ENCODE measurements at places on chromosomes 7 and 10.

- no peak for DNase-seq
These were observed 16.7 kb downstream of the WDR91 start for GRCh38 chr7:135194494-135195095.

- DNase-seq, result no peak
These were observed 55.8 kb downstream of the CDHR3 start for GRCh38 chr7:106018566-106019469.

- no peak for DNase-seq
These were observed 26.4 kb upstream of the ZCCHC24 start for GRCh38 chr10:79471776-79472175.

- no peak for DNase-seq
These were observed 56.3 kb upstream of the ZEB1 start for GRCh38 chr10:31262672-31263071.

DNA sequence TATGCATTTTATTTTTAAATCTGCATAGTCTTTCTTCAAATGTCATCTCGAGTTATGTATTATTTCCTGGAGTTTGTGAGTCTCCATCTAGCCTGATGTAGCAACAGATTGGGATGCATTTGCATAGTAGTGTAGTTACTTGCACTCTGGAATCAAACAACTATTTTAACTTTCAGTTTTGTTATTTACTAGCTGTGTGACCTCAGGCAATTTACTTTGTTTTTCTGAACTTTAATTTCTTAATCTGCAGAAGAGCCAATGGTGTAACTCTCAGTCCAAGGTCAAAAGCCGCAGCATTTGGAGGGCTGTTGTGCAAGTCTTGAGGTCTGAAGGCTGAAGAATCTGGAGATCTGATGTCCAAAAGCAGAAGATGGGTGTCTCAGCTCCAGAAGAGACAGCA lies 175.8 kb upstream of the SORCS1 start:
- DNase-seq, result no peak

GRCh38 chr10:69232252-69232651 lies 12.1 kb downstream of the HKDC1 start:
- no peak for DNase-seq

GRCh38 chr7:132333301-132333700 lies 243.0 kb downstream of the PLXNA4 start:
- DNase-seq, result no peak

DNA sequence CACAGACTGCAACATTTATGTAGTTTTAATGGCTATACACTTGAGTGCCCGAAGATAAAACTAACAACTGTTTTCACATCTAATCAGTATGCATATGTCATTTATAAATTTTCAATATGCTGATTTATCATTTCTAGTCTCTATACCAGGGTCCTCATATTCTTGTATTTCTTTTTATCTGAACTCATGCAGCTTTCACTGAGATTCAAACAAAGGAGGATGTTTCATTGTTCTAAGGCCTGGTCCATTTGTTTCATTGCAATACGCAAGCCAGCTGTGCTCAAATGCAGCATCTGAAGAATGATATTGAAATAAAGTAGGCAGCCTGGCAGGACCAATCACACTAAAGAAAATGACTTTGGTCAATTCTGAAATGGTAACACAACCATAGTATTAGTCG lies 31.7 kb downstream of the MAGI2 start:
- no peak for DNase-seq

- no peak for DNase-seq
These were observed 139.1 kb downstream of the XPNPEP1 start for GRCh38 chr10:109784236-109784635.

GRCh38 chr7:6291531-6291930 lies 19.1 kb upstream of the CYTH3 start:
- DNase-seq, result no peak

DNA sequence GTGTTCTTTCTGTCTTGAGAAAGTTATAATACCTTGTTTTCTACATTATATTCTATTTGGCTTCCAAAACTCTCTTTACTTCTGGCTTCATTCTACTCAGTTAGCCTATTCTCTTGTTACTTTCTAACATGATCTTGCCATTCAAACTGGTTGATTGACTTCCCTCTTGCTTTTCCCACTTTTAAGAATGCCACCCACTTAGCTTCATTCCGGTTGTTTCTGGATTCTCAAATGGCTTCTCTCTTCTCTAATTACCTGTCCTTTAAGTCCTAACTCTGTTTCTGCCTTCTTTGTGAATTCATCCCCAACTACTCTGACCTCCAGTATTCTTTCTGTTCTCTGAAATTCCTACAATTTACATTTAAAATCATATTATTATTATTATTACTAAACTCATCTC lies 52.0 kb downstream of the ANKIB1 start:
- DNase-seq, result no peak

- DNase-seq, result no peak
These were observed 149.4 kb downstream of the WDR37 start for GRCh38 chr10:1205450-1206030.

GRCh38 chr10:105239311-105240219 lies 598.5 kb downstream of the SORCS3 start:
- no peak for DNase-seq

DNA sequence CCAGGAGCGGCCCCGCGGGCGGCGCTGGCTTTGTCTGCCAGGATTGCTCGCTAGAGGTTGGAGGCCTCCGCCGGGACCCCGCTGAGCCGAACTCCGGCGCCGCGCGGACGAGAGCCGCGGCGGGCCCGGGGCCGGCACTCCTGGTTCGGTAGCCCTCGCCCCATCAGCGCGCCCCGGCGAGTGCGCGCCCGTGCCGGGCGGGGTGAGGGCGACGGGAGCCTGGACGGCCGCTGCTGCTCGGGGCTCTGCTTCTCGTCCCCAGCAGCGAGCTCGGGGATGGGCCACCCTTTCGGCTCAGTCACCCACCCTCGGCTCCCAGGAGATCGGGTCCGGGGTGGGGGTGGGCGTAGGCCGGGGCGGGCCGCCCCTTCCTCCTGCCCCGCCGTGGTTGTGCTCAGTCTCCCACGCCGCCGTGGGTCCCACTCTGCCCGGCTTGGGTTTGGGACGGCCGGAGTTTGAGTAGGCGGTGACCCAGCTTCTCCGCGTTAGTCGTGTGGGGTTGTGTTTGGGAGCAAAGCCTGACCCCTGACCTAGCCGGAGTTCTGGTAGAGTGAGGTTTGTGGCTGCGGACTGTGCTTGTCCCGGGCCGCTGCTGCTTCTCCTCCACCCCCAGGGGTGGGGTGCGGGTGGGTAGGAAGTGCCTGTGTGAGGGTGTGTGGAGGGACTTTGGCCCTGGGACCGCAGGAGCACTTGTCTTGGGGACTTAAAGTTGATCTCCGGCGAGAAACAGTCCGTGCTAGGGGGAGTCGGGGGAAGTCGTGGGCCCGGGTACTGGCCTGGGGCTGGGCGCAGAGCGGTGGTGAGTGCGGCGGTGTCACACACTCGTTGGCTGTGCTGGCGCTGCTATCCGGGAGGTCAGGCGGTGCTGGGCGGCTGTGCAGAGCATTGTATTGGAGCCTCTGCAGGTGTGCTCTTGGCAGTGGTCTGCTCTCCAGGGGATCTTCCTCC lies 677 bp downstream of the TSPAN14 start:
- peak; percentile 34 for DNase-seq

GRCh38 chr7:12244694-12245093 lies 33.6 kb downstream of the TMEM106B start:
- DNase-seq, result no peak

GRCh38 chr10:76447578-76447977 lies 1016.2 kb downstream of the LRMDA start:
- no peak for DNase-seq

- no peak for DNase-seq
These were observed 222.3 kb upstream of the MGMT start for GRCh38 chr10:129244757-129245156.

DNA sequence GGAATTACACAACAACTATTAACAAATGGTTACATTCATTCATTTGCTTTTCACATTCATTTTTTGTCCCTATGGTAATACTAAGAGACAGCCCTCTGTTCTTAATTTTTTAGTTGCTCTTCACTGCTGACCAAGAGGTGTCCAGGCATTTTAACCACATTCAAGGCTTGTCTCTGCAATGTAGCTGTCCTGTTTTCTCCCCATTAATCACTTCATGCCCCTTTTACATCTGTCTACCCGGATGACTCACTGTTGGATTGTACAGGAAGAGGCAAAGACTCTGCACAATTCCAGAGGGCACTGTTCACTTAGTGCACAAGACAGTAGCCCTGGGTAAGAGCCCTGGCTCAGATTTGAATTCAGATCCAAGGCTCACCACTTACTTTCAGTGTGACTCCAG lies 168.5 kb downstream of the NOC3L start:
- DNase-seq, result no peak

GRCh38 chr10:4650582-4650981 lies 175.4 kb upstream of the AKR1E2 start:
- no peak for DNase-seq

GRCh38 chr10:58994226-58995057 lies 182.0 kb upstream of the PHYHIPL start:
- DNase-seq, result no peak

- DNase-seq, result no peak
These were observed 21.3 kb downstream of the GBF1 start for GRCh38 chr10:102266670-102267069.

GRCh38 chr10:9868499-9868898 lies 1149.2 kb upstream of the CELF2 start:
- DNase-seq, result no peak

DNA sequence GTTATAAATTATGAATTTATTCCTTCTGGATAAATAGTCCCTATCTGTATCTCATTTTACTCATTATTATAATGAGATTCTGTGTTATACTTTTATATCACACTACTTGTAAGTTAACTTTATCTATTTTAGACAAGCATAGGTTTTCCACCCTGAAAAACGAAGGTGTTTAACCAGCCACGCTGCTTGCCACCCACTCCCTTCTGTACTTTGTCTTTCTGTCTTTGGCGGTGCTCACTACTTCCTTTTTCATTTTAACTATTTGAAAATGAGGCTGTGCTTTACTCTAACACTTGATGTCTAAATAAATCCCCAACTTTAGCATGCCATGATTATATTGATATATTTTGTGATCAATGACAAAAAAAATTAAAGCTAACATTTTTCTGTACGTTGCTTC lies 952.9 kb downstream of the DNAJB9 start:
- DNase-seq, result no peak

- DNase-seq, result no peak
These were observed 38.9 kb upstream of the ADARB2 start for GRCh38 chr10:1776127-1776662.

DNA sequence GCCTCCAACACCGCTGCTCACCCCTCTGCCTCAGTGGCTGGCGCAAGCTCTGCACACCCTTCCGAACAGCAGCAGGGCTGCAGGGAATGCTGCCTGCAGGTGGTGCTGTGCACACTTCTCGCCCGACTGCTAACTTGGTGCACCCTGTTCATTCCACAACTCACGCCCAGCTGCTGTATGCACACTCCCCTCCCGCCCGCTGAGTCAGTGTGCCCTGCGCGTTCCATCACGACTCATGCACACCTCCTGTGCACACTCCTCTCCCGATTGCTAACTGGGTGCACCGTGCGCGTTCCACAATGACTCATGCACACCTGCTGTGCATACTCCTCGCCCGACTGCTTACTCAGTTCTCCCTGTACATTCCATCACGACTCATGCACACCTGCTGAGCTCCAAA lies 21.5 kb downstream of the ADARB2 start:
- no peak for DNase-seq

GRCh38 chr7:155787171-155787851 lies 25.0 kb downstream of the SHH start:
- DNase-seq, result no peak

DNA sequence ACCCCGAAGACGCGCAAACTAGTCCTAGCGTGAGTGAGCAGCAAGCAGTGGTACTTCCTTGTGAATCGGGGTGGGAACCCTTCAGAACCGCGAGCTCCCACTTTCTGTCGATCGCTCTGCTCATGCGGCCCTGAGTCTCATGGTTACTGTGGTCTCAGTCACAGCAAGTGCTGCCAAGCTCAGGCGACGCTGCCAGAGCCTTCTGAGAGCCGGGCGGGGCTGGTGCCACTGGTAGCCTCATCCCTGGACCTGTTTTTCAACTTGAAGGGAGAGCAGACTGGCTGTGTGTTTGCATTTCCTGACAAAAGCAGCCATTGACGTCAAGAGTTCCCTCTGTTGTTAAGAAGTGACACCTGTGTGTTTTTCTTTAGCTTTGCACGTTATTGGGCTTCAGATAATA lies 32.9 kb upstream of the BHLHA15 start:
- DNase-seq, result no peak

GRCh38 chr10:119700321-119700954 lies 25.4 kb upstream of the INPP5F start:
- no peak for DNase-seq

DNA sequence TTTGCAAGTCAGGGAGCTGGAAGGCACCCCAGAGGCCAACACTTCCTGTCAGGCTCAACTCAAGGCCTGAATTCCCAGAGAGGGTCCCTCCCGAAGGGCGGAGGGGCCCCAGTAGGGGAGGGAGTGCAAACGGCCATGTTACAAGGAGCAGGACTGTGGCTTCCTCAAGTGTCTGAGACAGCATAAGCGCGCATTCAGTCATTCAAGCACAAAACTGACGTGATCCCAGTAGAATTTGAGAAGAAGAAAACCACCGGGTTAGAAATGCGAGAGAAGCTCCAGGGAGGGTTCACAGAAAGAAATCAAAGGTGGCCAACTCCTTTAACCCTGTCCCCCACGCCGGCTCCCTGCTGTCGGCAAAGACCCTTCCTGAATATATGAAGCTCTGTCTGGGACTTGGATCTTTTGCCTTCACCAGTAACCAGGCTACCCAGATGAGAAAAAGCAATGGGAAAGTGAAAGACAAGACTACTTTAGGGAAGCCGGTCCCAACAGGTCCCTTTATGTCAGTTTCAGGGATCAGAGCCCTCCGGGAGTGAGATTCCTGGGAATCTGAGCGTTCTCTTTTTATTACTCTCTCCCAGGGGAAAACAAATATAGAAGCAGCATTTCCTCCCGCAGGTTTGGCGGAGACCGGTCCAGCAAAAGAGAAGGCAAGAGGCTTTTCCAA lies 1.3 kb downstream of the AFAP1L2 start:
- DNase-seq, result no peak

DNA sequence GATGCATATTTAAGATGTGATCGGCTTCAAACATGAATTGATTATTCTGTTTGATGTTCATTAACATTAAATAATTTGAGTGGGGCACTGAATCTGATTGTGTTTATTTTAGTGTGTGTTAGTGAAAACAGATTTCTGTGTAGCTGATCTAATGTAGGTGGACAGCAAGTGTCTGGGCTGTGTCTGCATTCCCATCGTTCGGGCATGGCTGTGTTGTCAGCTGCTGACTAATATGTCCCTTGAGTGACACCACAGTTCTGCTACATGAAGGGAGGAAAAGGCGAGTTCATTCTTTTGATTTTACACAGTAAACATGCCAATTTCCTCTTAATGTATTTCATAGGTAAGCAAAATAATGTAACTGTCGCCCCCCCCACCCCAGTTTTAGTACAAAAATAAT lies 203.0 kb downstream of the CNTNAP2 start:
- DNase-seq, result no peak

DNA sequence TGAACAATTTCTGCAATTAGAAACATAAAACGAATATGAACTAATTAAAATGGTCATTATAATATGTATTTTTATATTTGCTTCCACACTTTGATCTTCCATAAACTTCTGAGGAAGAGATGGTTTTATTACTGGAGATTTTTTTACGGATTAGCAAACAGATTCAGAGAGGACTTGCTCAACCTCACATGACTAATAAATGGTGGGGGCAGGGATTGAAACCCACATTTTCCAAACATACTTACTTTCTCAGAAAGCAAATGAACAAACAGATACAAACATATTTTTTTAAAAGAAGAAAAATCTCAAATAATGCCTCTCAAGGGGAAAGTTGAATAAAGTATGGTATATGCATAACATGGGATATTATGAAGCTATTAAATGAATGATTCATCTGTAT lies 18.3 kb downstream of the ANKMY2 start:
- DNase-seq, result no peak

Measured in CD4-positive, alpha-beta T cell treated with Interleukin-12 subunit alpha and Interleukin-12 subunit beta, for 1 hour (primary cell).